ENCODE measurements at places on chromosomes 4 and X. TPM values are rescaled to one million over a fixed set of nuclear protein-coding genes. Genes with fewer than 3 reads are reported as not detected.

Gene ZNF711
- 0.11 TPM for total RNA-seq

Gene TSPAN7
- not detected for total RNA-seq

Gene MUC7
- not detected for total RNA-seq

Gene CLDN34
- not detected for total RNA-seq

DNA sequence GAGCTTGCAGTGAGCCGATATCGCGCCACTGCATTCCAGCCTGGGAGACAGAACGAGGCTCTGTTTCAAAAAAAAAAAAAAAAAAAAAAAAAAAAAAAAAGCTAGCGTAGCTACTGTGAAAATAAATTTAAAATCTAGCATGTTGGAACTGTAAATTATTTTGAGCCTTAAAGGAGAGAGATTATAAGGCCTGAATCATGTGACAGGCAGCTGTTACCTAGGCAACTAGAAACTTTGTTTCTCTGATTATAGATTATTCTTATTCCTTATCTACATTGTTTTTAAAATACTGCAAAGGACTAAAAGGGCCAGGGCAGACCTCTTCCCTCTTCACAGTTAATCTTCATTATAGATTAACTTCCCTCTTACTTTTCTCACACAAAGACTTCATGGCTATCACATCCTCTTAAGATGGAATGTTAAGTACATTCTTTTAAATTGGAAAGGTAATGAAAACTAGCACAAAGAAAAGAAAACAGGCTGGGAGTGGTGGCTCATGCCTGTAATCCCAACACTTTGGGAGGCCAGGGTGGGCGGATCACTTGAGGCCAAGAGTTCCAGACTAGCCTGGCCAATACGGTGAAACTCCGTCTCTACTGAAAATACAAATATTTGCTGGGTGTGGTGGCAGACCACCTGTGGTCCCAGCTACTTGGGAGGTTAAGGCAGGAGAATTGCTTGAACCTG is 21.1 kb upstream of the PDS5A start:
- peaks cover 3% of the 10 kb centered on the region for H3K27me3 ChIP-seq
- no peak for DNase-seq
- no peaks in the 10 kb centered on the region for H3K4me1 ChIP-seq
- H3K27ac ChIP-seq = no peak overlapping the region
- no peak overlapping the region for H3K4me3 ChIP-seq

DNA sequence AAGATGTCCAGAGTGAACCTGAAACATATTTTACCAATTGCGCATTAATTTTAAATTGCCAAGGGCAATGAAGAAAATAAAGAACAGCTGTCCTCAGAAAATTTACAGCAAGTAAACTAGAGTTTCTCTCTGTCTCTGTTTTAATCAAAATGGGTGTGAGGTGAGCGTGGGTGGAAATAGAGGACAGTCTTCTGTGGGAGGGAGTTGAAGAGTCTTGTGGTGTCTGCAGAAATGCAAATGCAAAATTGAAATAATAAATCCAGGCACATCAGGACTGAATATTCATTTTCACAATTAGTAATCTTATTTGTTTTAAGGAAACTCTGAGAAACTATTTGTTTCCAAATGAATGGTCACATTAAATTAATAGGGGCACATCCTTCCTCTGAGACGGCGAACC is 192.0 kb downstream of the ARHGAP10 start:
- H3K27me3 ChIP-seq = no peaks in the 10 kb centered on the region
- no peaks in the 10 kb centered on the region for H3K4me1 ChIP-seq
- no peak overlapping the region for H3K27ac ChIP-seq
- H3K36me3 ChIP-seq = no peaks in the 10 kb centered on the region
- H3K4me3 ChIP-seq = no peak overlapping the region
- DNase-seq = no peak

GRCh38 chrX:136170139-136170800 is 22.9 kb downstream of the FHL1 start:
- no peak overlapping the region for H3K27ac ChIP-seq
- H3K36me3 ChIP-seq = no peaks in the 10 kb centered on the region
- H3K27me3 ChIP-seq = no peaks in the 10 kb centered on the region
- no peak overlapping the region for H3K4me3 ChIP-seq
- H3K4me1 ChIP-seq = no peaks in the 10 kb centered on the region

- no peaks in the 10 kb centered on the region for H3K36me3 ChIP-seq
- peaks cover 6% of the 10 kb centered on the region for H3K4me1 ChIP-seq
- H3K4me3 ChIP-seq = no peak overlapping the region
Measured at GRCh38 chrX:97168646-97169045, 284.9 kb downstream of the RPA4 start.

DNA sequence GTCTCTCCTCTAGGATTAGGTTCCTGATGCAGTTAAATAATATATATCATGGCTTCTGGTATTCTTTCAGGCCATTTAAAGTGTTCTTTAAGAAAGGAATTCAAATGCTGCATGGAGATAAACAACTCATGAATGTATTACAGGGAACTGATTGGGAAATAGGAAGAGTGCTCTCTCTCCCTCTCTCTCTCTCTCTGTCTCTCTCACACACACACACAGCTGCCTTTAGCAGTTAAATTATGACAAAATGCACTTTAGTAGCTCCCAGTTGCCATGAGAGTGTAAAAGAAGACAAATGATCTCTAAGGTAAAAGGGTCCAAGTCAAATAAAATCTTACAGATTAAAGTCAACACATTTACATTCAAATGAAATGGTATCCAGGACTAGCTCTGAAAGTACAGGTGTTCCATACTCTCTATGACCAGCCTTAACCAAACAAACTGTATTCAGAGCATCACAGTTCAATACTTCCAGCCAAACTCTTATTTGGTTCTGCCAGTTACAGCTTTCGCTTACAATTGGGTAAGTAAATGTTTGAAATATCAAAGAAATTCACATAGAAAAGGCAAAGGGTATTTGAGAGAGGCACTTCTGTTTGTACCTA is 94.7 kb upstream of the CXXC4 start:
- H3K27ac ChIP-seq = no peak overlapping the region
- H3K27me3 ChIP-seq = no peaks in the 10 kb centered on the region
- no peak for DNase-seq
- no peaks in the 10 kb centered on the region for H3K36me3 ChIP-seq

- no peak for DNase-seq
- H3K27ac ChIP-seq = no peak overlapping the region
- peaks cover 54% of the 10 kb centered on the region for H3K36me3 ChIP-seq
- no peak overlapping the region for H3K4me3 ChIP-seq
- H3K27me3 ChIP-seq = no peaks in the 10 kb centered on the region
- H3K4me1 ChIP-seq = peaks cover 18% of the 10 kb centered on the region
Measured at GRCh38 chr4:47525154-47525819, 40.2 kb downstream of the ATP10D start.

- H3K4me3 ChIP-seq = no peak overlapping the region
- H3K27ac ChIP-seq = no peak overlapping the region
- no peaks in the 10 kb centered on the region for H3K36me3 ChIP-seq
- H3K4me1 ChIP-seq = no peaks in the 10 kb centered on the region
- H3K27me3 ChIP-seq = no peaks in the 10 kb centered on the region
Measured at GRCh38 chr4:65911720-65912119, 241.4 kb upstream of the EPHA5 start.

DNA sequence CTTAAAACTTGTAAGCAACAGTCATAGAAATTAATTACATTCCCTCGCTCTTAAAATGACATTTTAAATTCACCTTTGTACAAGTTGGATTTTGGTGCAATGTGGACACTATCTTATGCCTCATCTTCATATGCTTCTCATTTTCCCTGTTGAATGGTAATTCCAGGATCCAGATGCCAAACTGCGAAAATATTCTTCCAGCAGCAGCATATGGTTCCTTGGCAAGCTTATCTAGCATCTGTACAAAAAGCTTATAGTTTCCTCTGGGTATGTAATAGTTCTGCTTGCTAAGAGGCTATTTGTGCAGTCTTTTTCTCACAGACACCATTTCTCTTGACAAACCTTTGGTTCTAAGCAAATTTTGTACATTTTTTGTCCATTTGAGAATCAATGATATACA is 2079.7 kb upstream of the AGA start:
- H3K27me3 ChIP-seq = no peaks in the 10 kb centered on the region
- no peaks in the 10 kb centered on the region for H3K36me3 ChIP-seq
- H3K4me3 ChIP-seq = no peak overlapping the region
- H3K27ac ChIP-seq = no peak overlapping the region

GRCh38 chr4:43587758-43588157 is 695.2 kb downstream of the GRXCR1 start:
- no peaks in the 10 kb centered on the region for H3K27me3 ChIP-seq
- DNase-seq = no peak
- no peaks in the 10 kb centered on the region for H3K4me1 ChIP-seq

Measured in activated CD8-positive, alpha-beta T cell treated with anti-CD3 and anti-CD28 coated beads, Interleukin-2, amount 10 ng/mL, durations not matched to agents 7 days and 5 days (primary cell).